ENCODE measurements at places on chromosomes 1 and 21.
A peak's percentile ranks its signal among the peaks of the same experiment; 100 is the strongest.

- DNase-seq, result no peak
These were observed 102.1 kb downstream of the S1PR1 start for GRCh38 chr1:101338714-101339430.

- DNase-seq, result no peak
These were observed 222.7 kb downstream of the SLC35F3 start for GRCh38 chr1:234127026-234127671.

- no peak for DNase-seq
These were observed 43.4 kb upstream of the MRPS6 start for GRCh38 chr21:34029743-34030528.

DNA sequence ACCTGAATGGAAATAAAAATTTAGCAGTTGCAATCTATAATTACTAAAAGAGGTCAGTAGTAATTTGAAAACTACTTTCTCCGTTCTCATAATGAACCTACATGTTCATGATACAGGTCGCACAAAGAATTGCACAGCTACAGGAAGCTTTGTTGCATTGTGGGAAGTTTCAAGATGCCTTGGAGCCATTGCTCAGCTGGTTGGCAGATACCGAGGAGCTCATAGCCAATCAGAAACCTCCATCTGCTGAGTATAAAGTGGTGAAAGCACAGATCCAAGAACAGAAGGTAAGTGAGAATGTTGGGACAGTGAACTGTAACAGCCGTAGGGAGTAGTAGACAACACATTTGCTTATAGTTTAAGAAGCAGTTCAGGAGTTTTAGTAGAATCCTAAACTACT lies 68.8 kb upstream of the BMP8A start:
- DNase-seq, result no peak

GRCh38 chr1:210901981-210902770 lies 231.8 kb downstream of the KCNH1 start:
- no peak for DNase-seq

- DNase-seq, result peak; percentile 40
These were observed 7.5 kb downstream of the SHISA4 start for GRCh38 chr1:201895913-201896807.

GRCh38 chr1:227082999-227083746 lies 143.1 kb downstream of the COQ8A start:
- no peak for DNase-seq

GRCh38 chr1:233006541-233006973 lies 56.1 kb downstream of the NTPCR start:
- DNase-seq, result no peak

DNA sequence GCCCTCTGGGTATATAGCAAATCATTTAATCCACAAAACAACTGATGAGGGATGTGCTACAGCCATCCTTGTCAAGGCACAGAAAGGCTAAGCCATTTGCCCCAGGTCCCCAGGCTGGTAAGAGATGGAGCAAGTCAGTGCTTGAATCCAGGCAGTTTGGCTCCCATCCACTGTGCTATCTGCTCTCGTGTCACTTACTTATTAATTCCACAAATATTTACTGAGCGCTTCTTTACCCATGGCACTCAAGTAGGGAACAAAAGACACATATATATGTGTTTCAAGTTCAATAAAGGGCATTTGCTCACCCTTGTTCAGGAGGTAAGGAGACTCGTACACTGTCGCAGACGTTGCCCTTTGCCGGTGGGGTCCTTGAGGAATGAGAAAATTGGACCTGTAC lies 38.6 kb upstream of the MPZL1 start:
- DNase-seq, result no peak

GRCh38 chr1:54837002-54837853 lies 36.1 kb upstream of the TTC22 start:
- no peak for DNase-seq

- DNase-seq, result no peak
These were observed 18.5 kb upstream of the A3GALT2 start for GRCh38 chr1:33339413-33339812.

- DNase-seq, result no peak
These were observed 11.0 kb downstream of the NUDC start for GRCh38 chr1:26932531-26932930.

DNA sequence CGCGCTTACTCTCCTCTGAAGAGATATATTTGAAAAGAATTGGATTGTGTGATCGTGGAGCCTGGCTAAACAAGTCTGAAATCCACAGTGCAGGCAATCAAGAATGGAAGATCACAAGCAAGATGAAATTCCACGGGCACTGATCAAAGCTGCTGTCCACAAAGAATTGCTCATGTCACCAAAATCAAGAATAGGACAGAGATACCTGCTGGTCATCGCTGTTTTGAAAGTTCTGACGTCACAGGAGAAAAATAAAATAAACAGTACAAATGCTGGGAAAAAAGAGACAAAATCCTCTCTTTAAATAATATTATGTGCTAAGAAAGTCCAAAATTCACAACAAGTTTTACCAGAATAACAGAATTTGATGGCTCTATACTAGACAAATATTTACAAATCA lies 12.0 kb upstream of the DESI2 start:
- no peak for DNase-seq

DNA sequence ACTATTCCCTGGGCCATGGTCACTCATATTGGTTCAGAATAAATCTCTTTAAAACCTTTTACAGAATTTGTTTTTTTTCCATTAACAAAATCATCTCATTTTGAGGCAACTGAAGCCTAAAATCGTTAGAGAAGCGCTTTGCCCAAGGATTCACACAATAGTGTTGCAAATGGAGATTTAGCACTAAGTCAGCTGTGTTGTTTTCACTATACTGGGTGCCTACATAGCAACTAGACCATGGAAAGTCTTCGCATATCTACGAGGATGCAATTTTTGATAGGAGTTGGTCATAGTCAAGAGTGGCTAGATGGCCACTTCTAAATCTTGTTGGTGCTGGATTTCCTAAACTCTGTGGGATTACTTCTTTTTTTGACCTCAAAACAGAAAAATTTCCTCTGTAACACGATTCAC lies 530 bp upstream of the TIPRL start:
- DNase-seq, result no peak

DNA sequence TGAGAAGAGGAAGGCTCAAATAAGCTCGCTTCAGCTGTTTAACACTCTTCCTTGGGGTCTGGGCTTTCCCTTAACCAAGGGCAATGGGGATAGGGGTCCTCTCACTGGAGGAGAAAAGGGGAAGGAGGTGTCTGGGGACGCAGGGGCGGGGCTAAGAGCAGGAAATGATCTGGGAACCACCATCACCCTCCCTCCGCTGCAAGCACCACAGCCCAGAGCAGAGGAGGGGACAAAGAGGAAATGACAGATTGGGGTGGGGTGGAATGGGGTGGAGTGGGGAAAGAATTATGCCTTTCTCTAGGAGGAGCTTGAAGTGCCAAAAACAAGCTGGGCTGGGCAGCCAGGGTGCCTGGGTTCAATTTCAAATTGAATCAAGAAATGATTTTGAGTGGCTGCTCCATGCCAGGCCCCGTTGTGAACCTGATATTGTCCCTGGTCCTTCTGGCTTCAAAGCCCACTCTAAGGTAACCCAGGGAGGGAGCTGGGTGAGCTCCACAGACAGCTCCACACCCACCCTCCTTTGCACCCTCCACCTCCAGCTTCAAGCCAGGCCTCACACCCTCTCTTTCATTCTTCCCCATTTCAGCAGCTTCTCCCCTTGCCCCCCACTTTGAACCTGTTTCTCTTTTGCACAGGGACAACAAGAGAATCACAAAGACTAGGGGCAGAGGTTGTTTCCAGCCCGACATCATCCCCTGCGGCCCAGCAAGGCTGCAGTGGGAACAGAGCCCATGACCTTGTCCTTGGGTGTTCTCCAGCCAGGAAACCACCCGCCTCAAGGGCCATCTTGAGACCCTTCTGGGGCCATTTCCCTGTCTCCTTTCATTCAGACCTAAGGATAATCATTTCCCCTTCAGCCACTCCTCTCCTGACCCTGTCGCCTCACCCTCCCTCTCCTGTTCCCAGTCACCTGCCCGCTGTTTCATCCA lies 1.1 kb downstream of the ARHGAP30 start:
- DNase-seq, result peak; percentile 47

DNA sequence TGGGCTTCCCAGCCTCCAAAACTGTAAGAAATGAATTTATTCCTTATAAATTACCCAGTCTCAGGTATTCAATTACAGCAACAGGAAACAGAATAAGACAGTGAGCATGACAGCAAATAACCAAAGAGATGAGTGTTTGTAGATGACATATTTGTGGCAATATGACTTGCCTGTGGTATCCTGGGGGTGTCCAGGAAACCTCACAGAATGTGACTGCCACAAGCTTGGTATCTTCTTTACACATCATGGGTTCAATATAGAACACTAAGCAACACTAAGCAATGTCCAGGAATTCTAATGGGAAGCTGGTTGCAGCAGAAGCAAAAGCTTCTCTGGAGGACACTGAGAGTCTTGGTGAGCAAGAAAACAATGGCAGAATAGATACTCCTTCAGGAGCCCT lies 236.4 kb upstream of the BEND5 start:
- DNase-seq, result no peak

- DNase-seq, result no peak
These were observed 2.3 kb downstream of the EPS8L3 start for GRCh38 chr1:109761227-109762038.

DNA sequence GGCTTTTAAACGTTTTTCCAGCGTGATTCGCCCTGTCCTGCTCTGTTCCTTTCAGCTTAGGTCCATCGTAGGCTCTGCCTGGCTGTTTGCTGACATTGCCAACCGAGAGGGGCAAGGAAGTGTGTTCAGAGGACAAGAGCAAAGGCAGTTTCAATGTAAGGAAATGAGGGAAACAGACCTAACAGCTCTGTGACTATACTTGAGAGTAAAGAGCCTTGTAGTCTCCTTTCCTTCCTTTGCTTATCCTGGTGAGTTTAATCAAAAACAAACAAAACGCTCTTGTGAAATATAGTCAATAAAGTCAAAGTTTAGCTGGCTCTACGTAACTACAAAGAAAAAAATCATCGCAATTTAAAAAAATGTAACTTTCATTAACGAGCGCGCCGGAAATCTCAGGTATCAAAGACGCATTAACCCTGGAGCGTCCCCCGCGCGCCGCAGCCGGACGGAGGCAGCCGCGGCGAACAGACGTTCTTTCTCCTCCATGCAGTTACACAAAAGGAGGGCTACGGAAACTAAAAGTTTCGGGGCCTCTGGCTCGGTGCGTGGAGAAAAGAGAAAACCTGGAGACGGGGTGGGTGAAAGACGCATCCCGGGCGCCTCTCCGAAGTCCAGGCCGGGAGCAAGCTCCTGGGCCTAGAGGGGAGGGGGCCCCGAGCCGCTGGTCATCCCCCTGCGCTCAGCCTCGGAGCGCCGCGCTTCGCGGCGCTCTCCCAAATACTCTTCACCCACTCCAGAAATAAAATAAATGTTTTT lies 617 bp upstream of the ADGRL2 start:
- no peak for DNase-seq

DNA sequence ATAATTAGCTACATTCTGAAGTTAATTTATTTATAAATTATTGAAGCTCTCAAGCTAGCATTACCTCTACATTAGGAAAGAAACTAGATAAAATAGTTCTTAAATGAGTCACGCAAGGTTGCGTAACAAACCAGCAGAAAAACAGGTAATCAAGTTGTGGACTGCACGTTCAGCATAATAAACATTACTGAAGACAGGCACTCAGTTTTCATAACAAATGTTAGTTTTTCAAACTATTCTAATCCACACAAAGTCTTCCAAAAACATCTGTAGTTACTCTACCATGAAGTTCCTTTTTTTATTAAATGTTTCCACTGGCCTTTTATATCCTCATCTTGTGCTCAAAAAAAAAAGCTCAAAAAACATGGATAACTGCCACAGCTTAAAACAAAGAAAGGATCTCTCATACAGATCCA lies 1.3 kb downstream of the TOR1AIP2 start:
- DNase-seq, result no peak

- DNase-seq, result no peak
These were observed 31.0 kb downstream of the UCK2 start for GRCh38 chr1:165858364-165858823.

- DNase-seq, result no peak
These were observed 40.8 kb upstream of the TP53BP2 start for GRCh38 chr1:223886516-223886921.

DNA sequence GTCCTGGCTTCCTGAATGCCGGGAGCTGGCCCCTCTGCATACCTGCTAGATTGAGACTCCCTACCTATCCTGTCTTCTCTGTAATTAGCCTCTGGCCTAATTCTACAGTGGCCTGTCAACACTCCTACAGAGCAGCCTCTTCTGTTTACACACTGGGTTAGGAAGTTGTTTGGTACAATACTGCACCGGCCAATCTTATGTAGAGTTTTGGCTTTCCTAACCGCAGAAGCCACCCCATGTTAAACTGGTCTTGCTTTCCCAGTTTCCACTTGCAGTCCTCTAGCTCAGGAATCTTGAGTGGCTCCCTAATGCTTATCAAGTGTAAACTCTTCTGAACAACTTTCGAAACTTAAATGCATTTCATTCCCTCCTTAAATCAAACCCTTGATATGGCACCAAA lies 42.8 kb downstream of the DPH5 start:
- no peak for DNase-seq

- DNase-seq, result no peak
These were observed 18.0 kb upstream of the ATG4C start for GRCh38 chr1:62765981-62766380.

GRCh38 chr21:17903029-17903806 lies 84.1 kb upstream of the C21orf91 start:
- no peak for DNase-seq

- DNase-seq, result peak; percentile 83
These were observed 15.5 kb upstream of the GSTM4 start for GRCh38 chr1:109640285-109640865.

DNA sequence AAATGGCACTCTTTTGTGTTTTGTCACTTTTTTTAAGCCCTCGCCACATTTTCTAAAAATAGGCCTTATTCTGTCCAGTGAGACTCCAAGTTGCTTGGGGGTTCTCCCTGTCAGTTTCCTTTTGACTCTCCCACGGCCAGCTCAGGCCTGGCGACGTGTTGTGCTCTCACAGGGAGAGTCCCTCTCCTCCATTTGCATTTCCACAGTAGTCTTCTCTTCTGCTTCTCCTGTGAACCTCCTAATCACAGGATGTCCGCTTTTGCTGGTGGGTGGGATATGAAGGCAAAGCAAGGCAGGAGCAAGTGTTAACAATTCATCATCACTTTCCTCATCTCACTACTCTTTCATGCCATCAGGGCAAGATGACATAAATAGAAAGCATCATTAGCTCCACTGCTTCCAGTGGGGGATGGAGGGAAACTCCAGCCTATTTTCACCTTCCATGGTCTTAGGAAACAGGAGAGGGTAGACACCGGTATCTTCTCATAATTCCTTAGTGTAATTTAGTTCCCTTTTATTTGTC lies 99.8 kb downstream of the INTS7 start:
- no peak for DNase-seq

GRCh38 chr1:203206129-203206687 lies 19.7 kb upstream of the CHI3L1 start:
- DNase-seq, result no peak

GRCh38 chr1:63129855-63130254 lies 192.5 kb upstream of the FOXD3 start:
- DNase-seq, result no peak

GRCh38 chr1:64080941-64081562 lies 122.4 kb upstream of the UBE2U start:
- DNase-seq, result no peak

GRCh38 chr1:206507284-206508129 lies at the start of gene RASSF5:
TSS of gene RASSF5 (plus strand) at chr1:206507531. CDS start at chr1:206507603, 72 bp downstream.
- peak; percentile 76 for DNase-seq

Measured in activated naive CD4-positive, alpha-beta T cell (primary cell).